CD4-positive, alpha-beta T cell (primary cell): ENCODE measurements at places on chromosomes 3 and 15.

- no peak for DNase-seq
Measured at GRCh38 chr3:24506966-24507775, 12.5 kb upstream of the THRB start.

- DNase-seq: no peak
Measured at GRCh38 chr15:41836073-41836472, 2.6 kb upstream of the PLA2G4B start.

DNA sequence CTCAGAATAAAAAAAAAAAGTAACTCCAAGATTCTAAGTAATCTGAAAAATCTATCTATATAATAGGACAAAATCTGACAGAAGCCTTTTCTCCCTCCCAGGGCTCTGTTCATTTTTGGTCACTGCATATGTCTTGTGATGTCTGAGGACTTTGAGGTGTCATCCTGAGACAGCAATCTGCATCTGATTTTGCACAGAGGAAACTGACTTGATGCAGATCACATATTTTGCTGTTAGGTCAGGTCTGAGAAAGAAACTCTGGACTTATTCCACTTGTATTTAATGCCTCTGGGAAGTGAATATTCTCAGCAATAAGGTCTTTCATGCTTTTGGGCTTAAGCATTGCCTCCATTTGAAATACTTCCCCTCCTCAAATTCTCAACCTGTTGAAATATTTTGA lies 295.2 kb upstream of the THBS1 start:
- no peak for DNase-seq

DNA sequence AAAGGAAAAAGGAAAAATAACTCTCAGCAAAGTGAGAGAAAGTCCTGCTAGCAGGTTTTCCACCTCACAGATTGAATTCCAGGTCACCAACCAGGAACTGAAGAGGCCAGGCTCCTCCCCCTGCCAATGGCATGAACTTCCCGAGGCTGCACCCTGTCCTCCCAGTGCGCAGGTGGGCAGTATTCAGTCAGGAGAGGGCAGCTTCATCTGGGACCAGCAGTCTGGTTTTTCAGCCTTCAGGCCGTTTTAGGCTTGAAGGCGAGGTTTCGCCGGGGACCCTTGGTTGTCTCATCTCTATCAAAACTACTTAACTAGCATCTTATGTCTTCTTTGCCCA lies 41.2 kb downstream of the TRAT1 start:
- DNase-seq: no peak

- DNase-seq: no peak
Measured at GRCh38 chr3:59816312-59816711, 766.5 kb upstream of the CFAP20DC start.

DNA sequence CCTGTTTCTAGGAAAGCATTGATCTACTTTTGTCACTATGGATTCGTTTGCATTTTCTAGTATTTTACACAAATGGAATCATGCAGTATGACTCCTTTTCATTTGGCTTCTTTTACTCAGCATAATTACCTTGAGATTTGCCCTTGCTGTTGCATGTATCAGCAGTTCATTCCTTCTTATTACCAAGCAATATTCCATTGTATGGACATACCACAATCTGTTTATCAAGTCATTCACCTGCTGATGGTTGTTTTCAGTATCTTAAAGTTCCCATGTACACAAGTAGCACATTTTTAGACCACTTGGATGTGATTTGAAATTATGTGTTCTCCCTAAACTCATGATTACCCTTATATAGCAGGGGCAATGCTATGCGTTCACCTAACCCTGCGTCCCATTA lies 150.0 kb upstream of the UBE2E1 start:
- no peak for DNase-seq

DNA sequence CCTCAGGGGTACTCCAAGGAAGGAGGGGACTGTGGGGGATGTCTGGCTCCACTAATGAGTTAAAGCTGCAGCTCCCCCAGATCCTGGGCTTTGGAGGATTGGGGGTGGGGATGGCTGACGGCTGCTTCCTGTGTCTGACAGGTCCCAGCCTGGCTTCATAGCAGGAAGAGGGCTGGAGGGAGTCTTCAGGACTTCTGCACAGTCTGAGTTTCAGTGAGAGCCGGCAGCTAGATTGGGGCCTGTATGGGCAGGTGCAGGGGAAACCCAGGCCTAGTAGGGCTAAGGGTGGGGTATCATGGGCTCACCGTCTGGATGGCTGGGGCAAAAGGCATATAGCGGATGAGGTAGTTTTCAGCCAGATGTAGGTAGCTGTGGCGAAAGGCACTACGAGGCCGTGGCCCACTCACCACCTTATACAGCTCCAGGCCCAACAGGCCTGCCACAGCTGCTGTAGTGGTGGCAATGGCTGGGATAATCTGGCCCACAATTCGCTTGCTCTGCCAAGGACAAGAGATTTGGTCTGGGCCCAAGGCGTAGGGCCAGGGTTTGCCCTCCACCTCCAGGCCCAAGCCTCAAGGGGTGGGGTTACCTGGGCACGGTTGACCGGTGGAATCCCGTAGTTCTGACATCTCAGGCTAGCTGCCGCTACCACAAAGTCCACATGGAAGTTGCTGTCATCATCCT lies 4.5 kb downstream of the INKA1 start:
- DNase-seq: no peak

- DNase-seq: no peak
Measured at GRCh38 chr15:58021332-58022230, 43.9 kb downstream of the ALDH1A2 start.

- no peak for DNase-seq
Measured at GRCh38 chr15:63920504-63921175, 86.9 kb upstream of the HERC1 start.

GRCh38 chr3:138578141-138578540 lies 15.9 kb downstream of the CEP70 start:
- no peak for DNase-seq

DNA sequence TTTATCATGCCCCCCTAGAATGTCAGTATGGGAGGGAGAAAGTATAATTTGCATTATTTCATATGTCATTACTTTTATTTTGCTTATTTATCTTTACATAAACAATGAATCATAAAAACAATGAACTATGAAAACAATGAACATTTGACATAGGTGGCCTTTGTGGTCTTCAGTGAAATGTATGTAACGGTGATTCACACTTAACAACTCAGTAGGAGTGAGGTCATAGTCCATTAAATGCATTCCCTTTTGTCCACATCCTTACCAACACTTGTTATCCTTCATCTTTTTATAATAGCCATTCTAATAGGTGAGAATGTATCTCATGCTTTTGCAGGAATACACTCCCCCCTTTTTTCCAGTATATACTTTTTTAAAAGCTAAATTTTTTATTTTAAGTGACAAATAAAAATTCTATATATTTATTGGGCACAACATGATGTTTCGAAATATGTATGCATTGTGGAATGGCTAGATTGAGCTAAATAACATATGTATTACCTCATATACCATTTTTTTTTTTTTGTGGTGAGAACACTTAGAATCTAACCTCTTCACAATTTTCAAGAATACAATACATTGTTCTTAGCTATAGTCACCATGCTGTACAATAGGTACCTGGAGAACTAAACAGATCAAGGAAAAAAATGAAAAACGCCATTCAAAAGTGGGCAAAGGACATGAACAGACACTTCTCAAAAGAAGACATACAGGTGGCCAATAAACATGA lies 189.5 kb downstream of the WDR72 start:
- DNase-seq: no peak

DNA sequence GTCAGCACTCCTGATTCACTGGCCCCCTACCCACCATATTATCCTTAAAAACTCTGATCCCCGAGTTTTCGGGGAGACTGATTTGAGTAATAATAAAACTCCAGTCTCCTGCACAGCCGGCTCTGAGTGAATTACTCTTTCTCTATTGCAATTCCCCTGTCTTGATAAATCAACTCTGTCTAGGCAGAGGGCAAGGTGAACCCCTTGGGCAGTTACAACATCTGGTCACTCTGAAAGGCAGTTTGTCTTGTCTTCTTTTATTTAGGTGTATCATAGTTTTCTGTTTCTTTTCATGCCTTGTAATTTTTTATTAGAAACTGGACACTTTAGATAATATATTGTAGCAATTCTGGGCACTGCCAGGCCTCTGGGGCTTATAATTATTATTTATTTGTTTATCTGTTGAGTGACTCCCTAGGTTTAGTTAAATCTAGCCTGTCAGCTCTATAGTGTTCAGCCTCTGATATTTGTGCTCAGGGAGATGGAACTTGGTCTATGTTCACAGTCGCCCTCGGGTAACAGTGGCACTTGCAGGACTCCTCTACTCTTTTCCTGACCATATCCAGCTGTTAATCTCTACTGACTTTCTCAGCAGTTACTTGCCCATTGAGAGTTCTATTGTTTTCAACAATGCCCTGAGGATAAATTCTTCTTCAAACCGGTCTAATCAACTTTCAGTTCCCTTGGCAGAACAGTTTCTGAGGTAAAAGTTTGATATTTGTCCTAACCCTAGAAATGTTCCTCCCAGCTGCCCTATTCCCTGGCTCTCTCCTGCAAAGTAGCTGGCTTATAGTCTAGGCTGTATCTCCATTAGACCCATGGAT lies 15.5 kb upstream of the PLAAT1 start:
- DNase-seq: no peak

DNA sequence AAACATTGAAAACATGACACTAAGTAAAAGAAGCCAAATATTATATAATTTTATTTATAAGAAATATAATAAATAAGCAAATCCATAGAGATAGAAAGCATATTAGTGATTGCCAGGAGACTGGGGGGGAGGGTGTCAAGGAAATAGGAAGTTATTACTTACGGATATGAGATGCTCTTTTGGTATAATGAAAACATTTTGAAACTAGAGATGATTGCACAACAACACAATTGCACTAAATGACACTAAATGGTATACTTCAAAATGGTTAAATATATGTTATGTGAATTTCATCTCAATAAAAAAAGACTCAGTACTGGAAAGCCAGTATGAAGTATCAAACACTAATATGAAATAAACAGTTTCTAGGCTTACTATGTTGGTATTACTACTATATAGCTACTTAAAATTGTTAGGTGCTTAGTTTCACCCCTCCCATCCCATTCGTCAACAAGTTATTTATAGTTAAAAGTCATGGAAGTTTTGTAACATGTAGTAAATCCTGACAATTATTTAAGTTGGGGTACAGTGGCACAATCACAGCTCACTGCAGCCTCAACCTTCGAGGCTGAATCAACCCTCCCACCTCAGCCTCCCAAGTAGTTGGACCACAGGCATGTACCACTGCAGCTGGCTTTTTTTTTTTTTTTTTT lies 43.7 kb downstream of the STAG1 start:
- DNase-seq: no peak

GRCh38 chr3:125220183-125220582 lies 7.6 kb upstream of the SLC12A8 start:
- no peak for DNase-seq

DNA sequence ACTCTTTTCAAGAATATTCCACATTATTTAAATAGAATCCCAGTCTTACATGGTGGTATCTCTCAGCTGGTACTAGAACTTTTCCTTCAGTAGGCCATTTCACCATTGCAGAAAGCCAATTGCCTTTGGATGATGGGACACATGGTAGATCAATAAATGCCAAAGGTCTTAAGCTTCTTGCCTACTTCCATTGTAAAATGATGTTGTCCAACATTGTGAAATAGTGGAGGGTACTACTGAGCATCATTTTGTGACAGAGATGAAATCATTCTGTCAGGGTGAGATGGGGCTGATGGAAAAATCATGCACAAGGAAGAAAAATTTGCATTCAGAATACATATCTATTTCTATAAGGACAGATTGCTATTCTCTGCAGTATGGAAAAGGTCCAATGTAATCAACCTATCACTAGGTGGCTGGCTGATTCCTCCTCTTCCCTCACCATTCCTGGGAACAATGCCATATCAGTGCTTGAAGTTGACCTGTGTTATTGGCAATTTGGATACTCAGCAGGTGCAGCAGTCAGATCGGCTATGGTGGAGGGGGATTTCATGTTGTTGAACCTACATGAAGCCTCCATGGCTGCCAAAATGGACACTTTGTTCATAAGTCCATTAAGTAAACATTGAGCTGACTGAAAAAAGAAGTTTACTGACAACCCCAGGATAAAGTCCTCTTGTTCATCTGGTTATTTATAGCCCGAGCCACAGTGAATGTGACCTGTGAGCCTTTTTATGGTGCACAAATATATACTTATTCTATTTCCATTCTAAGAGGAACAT lies 596.9 kb upstream of the ARPP21 start:
- no peak for DNase-seq

DNA sequence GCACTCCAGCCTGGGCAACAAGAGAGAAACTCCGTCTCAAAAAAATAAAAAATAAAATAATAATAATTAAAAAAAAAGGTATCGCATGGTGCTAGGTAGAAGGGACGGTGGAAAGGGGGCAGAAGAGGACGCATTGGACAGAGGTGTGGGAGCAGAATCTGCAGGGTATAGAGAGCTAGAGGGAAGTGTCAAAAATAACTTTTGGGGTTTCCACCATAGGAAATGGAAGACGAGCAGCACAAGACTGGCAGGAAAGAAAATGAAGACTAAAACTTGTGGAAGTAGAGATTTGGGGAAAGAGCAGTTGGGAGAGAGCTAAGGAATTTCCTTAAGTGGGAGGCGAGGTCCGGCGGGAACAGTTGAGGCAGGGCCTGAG lies 585 bp upstream of the MKRN2 start:
- DNase-seq: no peak

GRCh38 chr3:71997066-71997653 lies 212.2 kb upstream of the PROK2 start:
- DNase-seq: no peak

GRCh38 chr3:13263770-13264467 lies 156.2 kb downstream of the NUP210 start:
- DNase-seq: no peak

GRCh38 chr3:125110016-125110875 lies 54.4 kb upstream of the HEG1 start:
- DNase-seq: no peak
